ENCODE measurements at places on chromosomes 16 and 17. TPM values are rescaled to one million over a fixed set of nuclear protein-coding genes. Genes with fewer than 3 reads are reported as not detected.

THOC6 gene
- 27.4 TPM for total RNA-seq

SOST gene
- not detected for total RNA-seq

DNA sequence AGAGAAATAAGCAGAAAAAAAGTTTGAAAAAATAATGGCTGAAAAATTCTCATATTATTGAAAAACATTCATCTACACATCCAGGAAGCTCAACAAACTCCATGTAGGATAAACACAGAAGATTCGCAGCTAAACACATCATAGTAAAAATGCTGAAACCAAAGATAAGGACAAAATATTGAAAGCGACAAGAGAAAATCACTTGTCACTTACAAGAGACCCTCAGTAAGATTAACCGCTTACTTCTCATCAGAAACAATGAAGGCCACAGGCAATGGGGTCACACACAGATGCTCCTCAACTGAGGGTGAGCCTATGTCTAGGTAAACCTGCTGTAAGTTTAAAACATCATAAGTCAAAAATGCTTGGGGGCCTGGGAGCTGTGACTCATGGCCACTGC is 38.1 kb upstream of the METRNL start:
- H3K27ac ChIP-seq, result no peak overlapping the region
- no peak overlapping the region for H3K4me3 ChIP-seq
- DNase-seq, result no peak

DNA sequence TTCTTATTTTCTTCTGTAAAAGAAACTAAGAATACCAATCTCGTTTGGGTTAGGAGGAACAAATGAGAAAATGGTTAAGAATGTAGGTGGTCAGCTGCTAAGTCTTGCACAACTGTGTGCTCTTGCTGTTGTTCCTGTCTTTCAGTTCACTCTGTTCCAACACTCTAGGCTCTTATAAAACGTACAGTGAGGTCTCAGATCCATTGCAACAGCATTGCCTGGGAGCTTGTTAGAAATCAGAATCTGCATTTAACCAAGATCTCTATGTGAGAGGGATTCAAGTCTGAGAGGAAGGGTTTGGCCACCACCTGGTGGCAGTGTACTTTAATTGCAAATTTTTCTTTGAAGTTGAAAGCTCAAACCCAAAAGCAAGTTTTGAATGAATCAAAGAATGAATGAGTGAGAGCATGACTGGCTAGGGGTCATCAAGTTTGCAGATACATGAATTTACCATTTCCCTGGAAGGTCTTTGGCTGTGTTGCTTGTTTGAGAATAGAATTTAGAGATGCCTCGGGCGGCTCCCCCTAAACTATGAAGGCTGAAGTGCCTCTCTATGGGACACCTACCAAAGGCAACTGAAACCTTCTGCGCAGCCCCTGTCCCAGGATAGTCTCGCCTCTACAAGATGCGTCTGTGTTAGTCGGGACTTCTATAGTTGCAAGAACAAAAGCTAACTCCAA is 2.5 kb downstream of the ALOX15B start:
- H3K27ac ChIP-seq, result no peak overlapping the region
- H3K36me3 ChIP-seq, result no peaks in the 10 kb centered on the region
- DNase-seq, result peak; percentile 26
- H3K27me3 ChIP-seq, result peaks cover 9% of the 10 kb centered on the region
- peaks cover 4% of the 10 kb centered on the region for H3K4me1 ChIP-seq

- no peaks in the 10 kb centered on the region for H3K27me3 ChIP-seq
- peaks cover 18% of the 10 kb centered on the region for H3K36me3 ChIP-seq
- peaks cover 16% of the 10 kb centered on the region for H3K4me1 ChIP-seq
- H3K27ac ChIP-seq, result peak overlapping the region; percentile 19
Observed at GRCh38 chr16:86563469-86564345, 2.9 kb upstream of the FOXC2 start.

DNA sequence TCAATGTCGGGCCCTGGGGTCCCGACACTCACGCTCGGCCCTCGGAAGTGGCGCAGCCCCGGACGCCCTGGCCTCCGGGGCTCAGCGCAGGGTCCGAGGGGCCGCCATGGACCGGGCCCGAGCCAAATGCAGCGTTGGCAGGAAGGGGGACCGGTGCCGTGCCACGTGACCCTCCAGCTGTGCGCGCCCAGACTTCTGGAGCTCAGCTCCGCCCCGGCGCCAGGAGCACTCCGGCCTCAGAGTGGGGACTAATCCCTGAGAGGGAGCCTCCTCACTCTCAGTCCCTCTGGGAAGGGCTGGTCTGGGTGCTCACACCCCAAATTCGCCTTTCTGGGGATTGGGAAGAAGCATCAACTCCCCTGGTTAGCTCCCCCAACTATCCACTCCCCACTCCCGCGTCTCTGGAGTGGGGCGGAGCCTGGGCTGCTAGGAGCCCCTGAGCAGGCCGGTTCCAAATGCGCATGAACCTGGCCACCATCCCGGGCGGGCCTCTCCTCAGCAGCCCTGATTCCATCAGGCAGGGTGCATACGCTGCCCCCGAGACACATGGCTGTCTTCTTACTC is at the start of gene B3GNT9:
Gene B3GNT9, minus strand, starts transcription at position 166 of the 564 bp plus-strand sequence. CDS start 513 bp downstream, outside the sequence.
- peak within 1 kb of the TSS; percentile 83 for H3K27ac ChIP-seq
- peak within 1 kb of the TSS; percentile 70 for H3K4me3 ChIP-seq
- peaks cover 32% of the 10 kb centered on the region for H3K4me1 ChIP-seq
- peaks cover 55% of the 10 kb centered on the region for H3K36me3 ChIP-seq
- no peaks in the 10 kb centered on the region for H3K27me3 ChIP-seq

DNA sequence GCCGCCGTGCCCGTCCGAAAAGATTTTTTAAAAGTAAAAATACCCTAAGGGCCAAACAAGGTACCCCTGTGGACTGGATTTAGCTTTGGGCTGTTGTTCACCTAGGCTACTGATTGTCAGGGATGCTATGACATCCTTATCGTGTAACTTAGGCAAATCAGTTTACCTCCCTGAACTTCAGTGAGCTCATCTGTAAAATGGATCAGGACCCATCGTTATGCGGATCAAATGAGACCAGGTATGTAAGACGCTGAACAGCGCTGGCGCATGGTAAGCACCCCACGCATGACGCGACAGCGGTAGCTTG is 658 bp upstream of the ZNF771 start:
- peaks cover 20% of the 10 kb centered on the region for H3K36me3 ChIP-seq
- H3K4me1 ChIP-seq, result peaks cover 19% of the 10 kb centered on the region
- no peaks in the 10 kb centered on the region for H3K27me3 ChIP-seq
- H3K27ac ChIP-seq, result no peak overlapping the region

DNA sequence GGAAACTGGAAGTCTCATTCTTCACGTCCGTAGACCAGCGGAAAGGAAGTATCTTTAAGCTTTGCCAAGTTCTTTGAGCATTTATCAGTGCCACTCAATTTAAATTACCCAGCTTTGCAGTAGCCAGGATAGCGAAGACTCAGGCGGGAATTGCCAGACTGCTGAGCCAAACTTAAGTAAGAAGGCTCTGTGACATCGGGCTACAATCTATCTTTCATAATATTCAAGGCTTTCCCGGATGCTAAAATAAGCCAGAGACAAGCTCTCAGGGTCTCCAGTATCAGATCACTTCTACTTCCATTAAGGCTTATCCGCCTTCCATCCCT is 436 bp upstream of the BRIP1 start:
- peaks cover 31% of the 10 kb centered on the region for H3K36me3 ChIP-seq
- peak overlapping the region; percentile 33 for H3K27ac ChIP-seq
- peak overlapping the region; percentile 60 for H3K4me3 ChIP-seq

GRCh38 chr17:75839942-75840798 is 4.0 kb downstream of the UNC13D start:
- H3K36me3 ChIP-seq, result no peaks in the 10 kb centered on the region
- DNase-seq, result no peak
- no peak overlapping the region for H3K27ac ChIP-seq
- H3K4me1 ChIP-seq, result peaks cover 5% of the 10 kb centered on the region
- H3K27me3 ChIP-seq, result no peaks in the 10 kb centered on the region
- no peak overlapping the region for H3K4me3 ChIP-seq

DNA sequence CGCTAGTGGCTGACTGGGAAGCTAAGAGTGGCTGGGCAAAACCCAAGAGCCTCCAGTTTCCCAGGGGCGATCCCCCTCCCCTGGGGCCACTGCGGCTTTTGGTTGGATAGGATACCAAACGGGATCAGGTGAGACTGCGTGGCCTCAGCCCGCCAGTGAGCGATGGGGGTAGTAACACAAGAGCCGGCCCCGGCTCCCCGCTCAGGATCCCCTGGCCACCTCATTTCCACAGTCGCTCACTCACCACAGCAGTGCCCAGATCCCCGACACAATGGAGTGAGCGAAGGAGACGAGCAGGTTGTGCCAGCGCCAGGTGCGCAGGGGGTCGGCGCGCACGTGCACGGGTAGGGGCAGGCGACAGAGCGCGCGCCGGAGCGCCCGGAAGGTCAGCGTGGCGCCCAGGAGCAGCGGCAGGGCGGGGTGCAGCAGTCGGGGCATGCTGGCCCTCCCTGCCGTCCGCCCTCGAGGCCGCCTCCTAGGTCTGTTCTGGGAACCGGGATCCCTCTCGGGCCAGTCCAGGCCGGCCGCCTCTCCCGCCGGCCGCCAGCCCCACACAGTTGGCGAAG is 290 bp downstream of the TLCD1 start:
- H3K4me1 ChIP-seq, result peaks cover 52% of the 10 kb centered on the region
- H3K4me3 ChIP-seq, result peak overlapping the region; percentile 59
- H3K36me3 ChIP-seq, result peaks cover 50% of the 10 kb centered on the region
- H3K27me3 ChIP-seq, result no peaks in the 10 kb centered on the region
- DNase-seq, result peak; percentile 85
- peak overlapping the region; percentile 24 for H3K27ac ChIP-seq

Data from SJSA1 (cell line).